ENCODE measurements at places on chromosomes 11 and 22.

DNA sequence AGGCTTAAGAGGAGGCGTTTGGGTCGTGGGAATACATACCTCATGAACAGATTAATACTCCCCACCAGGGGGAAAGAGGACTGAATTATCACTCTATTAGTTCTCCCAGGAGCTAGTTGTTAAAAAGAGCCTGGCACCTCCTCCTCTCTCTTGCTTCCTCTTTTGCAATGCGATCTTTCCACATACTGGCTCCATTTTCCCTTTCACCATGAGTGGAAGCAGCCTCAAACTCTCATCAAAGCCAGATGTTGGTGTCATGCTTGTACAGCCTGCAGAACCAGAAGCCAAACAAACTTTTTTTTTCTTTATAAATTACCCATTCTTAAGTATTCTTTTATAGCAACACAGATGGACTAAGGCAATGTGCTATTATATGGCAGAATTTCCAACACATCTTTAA lies 258.5 kb downstream of the FAM76B start:
- DNase-seq, result no peak

DNA sequence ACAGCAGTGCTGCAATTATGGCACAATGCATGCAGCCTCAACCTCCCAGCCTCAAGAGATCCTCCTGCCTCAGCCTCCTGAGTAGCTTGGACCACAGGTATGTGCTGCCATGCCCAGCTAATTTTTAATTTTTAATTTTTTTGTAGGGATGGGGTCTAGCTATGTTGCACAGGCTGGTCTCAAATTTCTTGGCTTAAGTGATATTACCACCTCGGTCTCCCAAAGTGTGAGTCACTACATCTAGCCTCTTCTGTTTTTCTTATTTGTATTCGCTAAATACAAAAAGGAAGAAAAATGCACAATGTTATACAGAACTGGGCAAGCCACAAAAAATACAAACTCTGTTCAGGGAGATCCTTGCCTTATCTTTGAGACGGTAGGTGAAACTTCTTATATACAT lies 62.1 kb downstream of the DDI1 start:
- no peak for DNase-seq

GRCh38 chr11:119021631-119022030 lies 3.1 kb downstream of the TRAPPC4 start:
- no peak for DNase-seq

GRCh38 chr11:69913591-69914285 lies 94.5 kb upstream of the FGF3 start:
- no peak for DNase-seq

GRCh38 chr11:124174001-124174583 lies 9.1 kb upstream of the OR10D3 start:
- no peak for DNase-seq

GRCh38 chr22:36881504-36882245 lies 20.9 kb downstream of the NCF4 start:
- DNase-seq, result no peak

All from T follicular helper cell (primary cell).